ENCODE measurements at places on chromosomes 5 and 9.

GRCh38 chr9:32292611-32293010 is 91.8 kb upstream of the ACO1 start:
- no peaks in the 10 kb centered on the region for H3K27me3 ChIP-seq
- no peaks in the 10 kb centered on the region for H3K4me1 ChIP-seq
- no peak for DNase-seq
- no peak overlapping the region for H3K27ac ChIP-seq
- H3K4me3 ChIP-seq = no peak overlapping the region

GRCh38 chr5:132421462-132421861 is 52.0 kb downstream of the SLC22A5 start:
- no peak for DNase-seq
- H3K36me3 ChIP-seq = no peaks in the 10 kb centered on the region
- no peak overlapping the region for H3K27ac ChIP-seq
- H3K27me3 ChIP-seq = no peaks in the 10 kb centered on the region

DNA sequence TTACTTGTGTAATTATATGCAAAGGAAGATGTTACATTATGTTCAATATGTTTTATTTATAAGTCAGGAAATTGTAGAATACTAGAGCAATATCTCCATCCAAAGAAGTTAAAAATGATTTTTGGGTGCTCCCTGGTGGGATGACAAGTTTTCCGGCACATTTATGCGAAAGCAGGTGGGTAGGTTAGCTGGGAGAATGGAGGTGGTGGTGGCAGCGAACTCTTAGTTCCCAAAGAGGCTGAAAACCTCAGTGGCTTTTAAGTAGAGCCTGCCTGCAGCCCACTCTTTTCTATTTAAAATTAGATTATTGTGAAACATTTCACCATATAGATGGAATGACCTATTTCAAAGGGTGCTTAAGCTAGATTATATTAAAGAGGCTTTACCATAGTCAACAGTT is 51.8 kb downstream of the ANKRD33B start:
- no peak for DNase-seq
- H3K4me3 ChIP-seq = no peak overlapping the region
- no peaks in the 10 kb centered on the region for H3K27me3 ChIP-seq
- H3K4me1 ChIP-seq = no peaks in the 10 kb centered on the region

- H3K4me1 ChIP-seq = no peaks in the 10 kb centered on the region
- H3K27me3 ChIP-seq = no peaks in the 10 kb centered on the region
- DNase-seq = no peak
- no peak overlapping the region for H3K27ac ChIP-seq
Observed at GRCh38 chr5:63374085-63374484, 588.2 kb downstream of the HTR1A start.

DNA sequence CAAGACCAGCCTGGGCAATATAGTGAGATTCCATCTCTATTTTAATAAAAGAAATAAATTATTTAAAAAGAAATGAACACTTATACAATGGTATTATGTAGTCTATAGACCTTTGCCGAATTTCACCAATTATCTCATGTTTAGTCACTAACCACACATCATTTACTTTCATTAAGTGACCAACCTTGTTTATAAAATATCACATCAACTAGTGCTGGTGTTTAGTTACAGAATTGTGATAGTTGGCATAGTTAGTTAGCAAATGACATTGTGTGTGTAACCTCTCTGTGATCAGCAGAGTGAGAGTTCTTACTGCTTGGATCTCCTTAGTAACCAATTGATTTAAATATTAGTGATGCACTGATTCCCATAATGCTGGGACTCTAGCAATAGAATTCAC is 71.8 kb downstream of the PRR16 start:
- no peak for DNase-seq
- H3K36me3 ChIP-seq = no peaks in the 10 kb centered on the region
- no peaks in the 10 kb centered on the region for H3K27me3 ChIP-seq
- no peak overlapping the region for H3K27ac ChIP-seq
- no peaks in the 10 kb centered on the region for H3K4me1 ChIP-seq
- no peak overlapping the region for H3K4me3 ChIP-seq

DNA sequence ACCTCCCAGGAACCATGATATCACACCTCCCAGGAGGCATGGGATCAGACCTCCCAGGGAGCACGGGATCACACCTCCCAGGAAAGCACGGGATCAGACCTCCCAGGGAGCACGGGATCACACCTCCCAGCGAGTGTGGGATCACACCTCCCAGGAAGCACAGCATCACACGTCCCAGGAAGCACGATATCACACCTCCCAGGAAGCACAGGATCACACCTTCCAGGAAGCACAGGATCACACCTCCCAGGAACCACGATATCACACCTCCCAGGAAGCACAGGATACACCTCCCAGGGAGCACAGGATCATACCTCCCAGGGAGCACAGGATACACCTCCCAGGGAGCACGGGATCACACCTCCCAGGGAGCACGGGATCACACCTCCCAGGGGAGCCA is 30.0 kb upstream of the FCN2 start:
- no peak overlapping the region for H3K4me3 ChIP-seq
- no peak overlapping the region for H3K27ac ChIP-seq
- no peaks in the 10 kb centered on the region for H3K36me3 ChIP-seq
- DNase-seq = no peak

DNA sequence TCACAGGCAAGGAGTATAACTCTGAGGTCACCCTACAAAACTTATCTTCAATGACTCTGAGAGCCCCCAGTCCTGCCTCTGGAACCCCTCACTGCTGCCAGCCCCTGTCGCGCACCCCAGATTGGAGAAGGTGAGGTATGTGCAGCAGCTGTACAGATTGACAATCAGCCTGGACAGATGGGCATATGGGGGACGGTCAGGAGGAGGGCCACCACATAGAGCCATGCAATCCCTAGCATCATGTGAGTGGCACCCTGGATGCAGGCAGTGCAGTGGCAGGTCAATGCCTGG is 90.1 kb downstream of the LMX1B start:
- no peaks in the 10 kb centered on the region for H3K36me3 ChIP-seq
- H3K27ac ChIP-seq = no peak overlapping the region
- H3K4me1 ChIP-seq = peaks cover 10% of the 10 kb centered on the region

GRCh38 chr9:133709015-133709611 is 29.0 kb downstream of the SARDH start:
- peaks cover 12% of the 10 kb centered on the region for H3K4me1 ChIP-seq
- no peak overlapping the region for H3K27ac ChIP-seq
- DNase-seq = no peak
- no peaks in the 10 kb centered on the region for H3K36me3 ChIP-seq

Data from cardiac muscle cell (in vitro differentiated cells and primary cell).